Suppressor macrophage (primary cell): ENCODE measurements at places on chromosomes 5 and 9.
A peak's percentile ranks its signal among the peaks of the same experiment; 100 is the strongest.

DNA sequence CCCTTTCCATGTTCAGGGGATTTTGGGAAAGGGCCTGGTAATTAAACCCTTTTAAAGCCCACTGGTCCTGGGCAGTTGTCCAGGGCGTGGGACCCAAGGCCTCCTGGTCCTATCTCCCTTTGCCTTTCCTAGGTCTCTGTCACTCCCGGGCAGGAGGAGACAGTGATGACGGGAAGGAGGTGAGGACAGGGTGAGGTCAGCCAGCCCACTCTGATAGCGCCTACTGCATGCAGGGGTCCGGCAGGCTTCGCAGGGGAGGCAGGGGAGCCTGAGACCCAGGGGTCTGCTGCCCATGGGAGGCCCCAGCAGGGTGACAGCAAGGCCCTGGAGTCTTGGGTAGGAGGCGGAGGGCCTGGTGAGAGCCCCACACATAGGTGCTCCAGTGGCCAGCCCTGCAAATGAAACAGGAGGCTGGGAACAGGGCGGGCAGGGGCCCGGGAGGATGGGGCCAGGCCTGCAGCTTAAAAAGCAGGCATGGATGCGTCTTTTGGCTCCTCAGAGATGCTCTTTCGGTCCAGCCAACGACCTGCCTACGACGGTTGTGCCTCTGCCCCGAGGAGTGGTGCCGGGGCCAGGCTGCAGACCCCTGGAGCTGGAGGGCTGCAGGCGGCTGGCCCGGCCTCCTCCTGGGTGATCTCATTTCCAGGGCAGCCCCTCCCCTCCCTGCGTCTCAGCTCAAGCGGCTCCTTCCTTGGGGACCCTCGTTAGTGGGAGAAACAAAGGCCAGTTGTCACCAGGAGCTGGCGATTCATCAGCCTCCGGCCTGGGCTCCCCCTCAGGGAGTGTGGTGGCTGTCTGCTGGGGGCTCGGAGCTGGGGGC lies 6.7 kb upstream of the RXRA start:
- no peak for DNase-seq

GRCh38 chr5:127228540-127229184 lies 61.9 kb upstream of the MEGF10 start:
- DNase-seq: no peak

DNA sequence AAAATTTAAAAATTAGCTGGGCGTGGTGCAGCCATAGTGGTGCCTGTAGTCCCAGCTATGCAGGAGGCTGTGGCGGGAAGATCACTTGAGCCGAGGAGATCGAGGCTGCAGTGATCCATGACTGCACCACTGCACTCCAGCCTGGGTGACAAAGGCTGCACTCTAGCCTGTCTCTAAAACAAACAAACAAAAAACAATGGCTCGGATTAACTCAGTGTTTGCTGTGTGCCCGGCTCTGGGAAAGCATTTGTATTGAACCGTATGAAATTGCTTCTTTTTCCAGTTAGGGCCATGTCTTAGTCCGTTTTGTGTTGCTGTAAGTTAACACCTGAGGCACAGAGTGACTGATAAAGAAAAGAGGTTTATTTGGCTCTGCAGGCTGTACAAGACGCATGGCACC lies 62.6 kb downstream of the CFAP77 start:
- DNase-seq: no peak

GRCh38 chr5:175887463-175887862 lies 16.1 kb downstream of the CPLX2 start:
- no peak for DNase-seq

DNA sequence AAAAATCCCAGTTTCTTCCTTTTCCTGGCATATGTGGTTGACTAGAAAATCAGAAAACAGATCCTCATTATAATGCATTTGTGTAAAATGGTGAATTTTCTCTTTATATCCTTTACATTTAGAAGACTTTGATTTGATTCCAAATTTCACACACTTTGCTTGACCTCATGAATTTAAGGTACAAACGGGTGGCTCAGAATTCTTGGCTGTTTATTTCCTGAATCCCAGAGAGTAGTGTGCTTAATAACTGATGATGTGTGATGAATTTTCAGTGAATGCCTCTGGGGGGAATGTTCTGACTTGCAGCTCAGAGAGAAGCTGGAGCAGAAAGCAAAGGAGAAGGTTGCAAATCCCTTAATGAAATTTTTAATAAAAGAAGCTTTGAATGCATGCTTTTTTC lies 126.8 kb downstream of the SPATA31D1 start:
- DNase-seq: no peak

- peak; percentile 18 for DNase-seq
Measured at GRCh38 chr5:36521838-36522745, 84.3 kb upstream of the SLC1A3 start.

DNA sequence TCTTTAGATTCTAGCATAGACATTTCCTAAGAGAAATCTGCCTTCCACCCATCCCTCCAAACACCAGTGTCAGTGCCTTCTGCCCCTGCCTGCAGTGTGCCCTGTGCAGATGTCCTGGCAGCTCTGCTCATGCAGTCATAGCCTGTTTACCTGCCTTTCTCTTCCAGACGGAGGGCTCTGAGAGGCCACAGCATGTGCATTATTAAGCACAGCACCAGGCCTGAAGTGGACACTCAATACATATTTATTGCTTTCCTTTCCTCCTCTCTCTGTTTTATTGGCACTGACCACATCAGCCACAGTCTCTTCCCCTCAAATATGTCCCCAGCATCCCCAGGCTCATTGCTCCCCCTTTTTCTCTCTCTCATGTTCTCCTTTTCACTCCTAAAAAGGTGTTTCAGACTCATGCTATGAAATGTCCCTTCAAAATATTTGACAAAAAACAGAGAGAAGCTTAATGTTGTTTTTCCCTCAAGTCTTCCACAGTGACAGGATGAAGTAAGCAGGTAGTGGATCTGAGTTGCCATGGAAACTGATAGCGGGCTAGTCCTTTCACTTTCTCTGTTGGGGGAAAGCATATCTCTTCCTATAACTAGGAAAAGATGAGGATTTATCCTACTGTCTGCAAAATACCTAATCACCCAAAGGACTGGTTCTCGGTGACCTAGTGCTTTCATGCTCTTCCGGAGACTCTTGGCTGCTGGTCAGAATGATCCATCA lies 100.9 kb downstream of the ATP10B start:
- no peak for DNase-seq

DNA sequence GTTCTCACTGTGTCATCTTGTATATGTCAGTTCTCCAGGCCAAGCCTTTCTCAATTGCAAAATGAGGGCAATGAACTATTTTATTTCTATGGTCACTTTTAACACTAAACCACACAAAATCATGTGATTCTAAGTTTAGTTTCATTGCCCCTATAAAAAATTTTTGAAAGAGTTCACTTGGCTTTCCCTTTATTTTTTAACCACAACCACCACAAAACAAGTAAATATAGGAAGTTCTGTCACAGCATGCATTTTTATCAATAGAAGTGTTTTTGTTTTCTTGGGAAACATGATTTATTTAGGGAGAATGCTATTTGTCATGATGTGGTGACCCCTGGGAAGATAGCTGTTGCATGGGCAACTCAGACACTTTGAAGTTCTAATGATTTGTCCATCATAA lies 169.1 kb downstream of the CSNK1G3 start:
- no peak for DNase-seq

DNA sequence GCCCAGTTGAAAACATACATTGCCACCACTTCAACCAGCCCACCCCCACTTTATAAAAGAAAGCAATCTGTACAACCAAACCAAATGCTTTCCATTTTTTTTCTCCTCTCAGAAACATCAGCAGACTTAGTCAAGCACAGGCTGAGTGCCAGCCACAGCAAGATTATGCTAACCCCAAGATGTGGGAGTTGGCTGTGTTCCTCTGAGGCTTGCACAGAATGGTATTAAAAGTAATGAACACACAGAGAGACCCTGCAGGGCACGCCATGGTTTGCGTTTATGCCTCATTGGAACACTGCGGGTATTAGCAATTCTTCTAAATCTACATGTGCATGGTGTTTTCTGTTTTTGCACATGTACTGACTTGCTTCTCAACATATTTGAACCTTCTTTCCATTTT lies 419.9 kb upstream of the GRAMD2B start:
- DNase-seq: no peak

- DNase-seq: no peak
Measured at GRCh38 chr9:23041466-23041865, 594.8 kb downstream of the DMRTA1 start.

GRCh38 chr9:86470326-86470725 lies 116.1 kb upstream of the TUT7 start:
- no peak for DNase-seq

GRCh38 chr5:168327994-168328393 lies 36.5 kb downstream of the WWC1 start:
- no peak for DNase-seq

DNA sequence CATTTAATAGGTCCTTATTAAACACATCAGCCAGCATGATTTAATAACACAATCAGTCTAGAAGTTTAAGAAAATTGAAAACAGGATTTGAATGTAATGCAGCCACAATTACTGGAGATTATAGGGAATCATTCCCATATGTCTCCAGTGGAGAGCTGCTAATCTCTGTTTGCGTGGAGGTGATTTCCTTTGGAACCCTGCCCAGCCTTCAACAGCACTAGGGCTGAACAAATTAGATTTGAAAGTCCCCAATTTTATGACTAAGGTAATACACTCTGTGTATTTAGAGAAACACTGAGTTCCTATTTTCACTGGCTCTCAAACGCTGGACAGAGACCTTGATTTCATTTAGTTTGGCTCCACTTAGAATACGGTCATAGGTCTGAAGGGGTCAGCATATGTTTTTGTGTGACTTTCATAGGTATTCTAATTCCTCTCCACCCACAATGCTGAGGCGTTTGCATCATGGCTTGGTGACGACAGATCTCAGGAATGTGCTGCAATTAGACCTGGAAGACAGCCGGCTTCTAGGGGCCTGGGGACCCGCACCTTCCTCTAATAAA lies 508.3 kb downstream of the EBF1 start:
- DNase-seq: no peak

DNA sequence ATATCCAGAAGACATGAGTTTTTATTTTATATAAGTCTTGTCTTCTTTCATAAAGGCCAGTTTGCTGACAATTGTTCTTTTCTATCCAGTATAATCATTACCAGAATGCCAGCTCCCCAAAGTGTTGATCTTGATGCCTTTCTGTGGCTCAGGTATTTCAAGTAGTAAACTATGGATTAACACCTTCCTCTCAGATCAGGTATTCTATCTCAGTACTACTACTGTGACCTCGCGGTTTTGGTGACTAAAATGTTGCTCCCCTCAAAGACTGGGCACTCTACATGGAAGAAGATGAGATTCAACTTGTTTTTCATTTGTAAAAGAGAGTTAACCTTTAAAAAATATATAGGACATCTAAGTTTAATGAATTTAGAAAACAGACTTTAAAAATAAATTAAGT lies 58.1 kb downstream of the GNG10 start:
- DNase-seq: no peak
